ENCODE measurements at places on chromosomes 13 and 19.

DNA sequence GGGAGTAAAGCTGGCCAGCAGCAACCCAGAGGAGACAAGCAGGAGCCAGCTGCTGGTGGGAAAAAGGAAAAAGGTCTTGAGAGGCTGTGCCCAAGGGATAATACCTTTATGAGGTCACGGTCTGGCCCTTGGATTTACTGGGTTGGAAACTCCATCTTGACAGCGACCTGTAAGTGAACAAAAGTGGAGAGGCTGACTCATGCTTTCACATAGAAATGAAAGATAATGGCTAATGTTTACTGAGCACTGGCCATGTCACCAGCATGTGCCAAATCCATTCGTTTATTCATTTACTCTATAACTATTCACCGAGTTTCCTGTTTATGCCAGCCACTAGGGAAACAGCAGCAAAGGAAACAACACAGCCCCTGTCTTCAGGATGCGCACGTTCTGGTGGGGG lies 4.7 kb downstream of the VRK3 start:
- no peak for DNase-seq

DNA sequence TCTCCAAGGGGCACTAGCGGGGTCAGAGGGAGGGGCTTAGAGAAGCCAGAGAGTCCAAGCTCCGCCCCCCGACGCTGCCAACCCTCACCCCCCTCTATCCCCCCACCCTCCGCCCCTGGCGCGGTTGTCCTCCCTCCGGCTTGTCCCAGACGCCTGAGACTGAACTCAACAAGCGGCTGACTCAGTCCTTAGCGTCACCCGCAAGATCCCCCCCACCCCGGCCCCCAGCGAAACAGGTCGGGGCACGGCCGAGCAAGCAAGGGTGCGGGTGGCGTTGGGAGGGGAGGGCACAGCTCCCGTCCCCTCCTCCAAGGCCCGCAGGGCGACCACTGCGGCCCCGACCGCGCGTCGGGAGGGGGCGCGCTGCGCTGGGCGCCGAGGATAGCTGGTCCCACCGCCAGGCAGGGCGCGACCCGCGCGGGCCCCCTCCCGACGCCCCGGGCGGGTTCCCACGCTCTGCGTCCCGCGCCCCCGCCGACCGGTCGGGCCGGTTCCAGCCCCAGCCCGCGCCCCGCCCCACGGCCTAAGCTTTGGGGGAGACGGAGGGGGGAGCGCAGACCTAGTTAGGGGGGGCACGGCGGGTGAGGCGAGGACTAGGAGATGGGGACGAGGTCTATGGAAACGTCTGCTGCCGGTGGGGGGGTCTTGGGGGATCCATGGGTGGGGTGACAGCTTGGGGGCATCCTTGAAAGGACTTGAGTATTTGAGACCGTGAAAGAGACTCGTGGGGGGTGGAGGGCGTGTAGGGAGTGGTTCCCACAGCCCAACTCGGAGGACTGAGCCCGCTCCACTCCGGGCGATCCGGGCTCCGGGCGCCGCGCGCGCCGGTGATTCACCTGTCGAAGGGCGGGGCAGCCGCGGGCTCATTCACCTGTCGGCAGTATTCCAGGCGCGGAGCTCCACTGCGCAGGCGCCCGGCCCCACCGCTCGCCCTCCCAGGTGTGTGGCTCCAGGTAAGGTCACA lies 5.1 kb downstream of the NOTCH3 start:
- no peak for DNase-seq

GRCh38 chr13:59447846-59448620 lies 715.7 kb downstream of the DIAPH3 start:
- no peak for DNase-seq

GRCh38 chr19:8321986-8322637 lies 816 bp downstream of the RPS28 start:
- no peak for DNase-seq

DNA sequence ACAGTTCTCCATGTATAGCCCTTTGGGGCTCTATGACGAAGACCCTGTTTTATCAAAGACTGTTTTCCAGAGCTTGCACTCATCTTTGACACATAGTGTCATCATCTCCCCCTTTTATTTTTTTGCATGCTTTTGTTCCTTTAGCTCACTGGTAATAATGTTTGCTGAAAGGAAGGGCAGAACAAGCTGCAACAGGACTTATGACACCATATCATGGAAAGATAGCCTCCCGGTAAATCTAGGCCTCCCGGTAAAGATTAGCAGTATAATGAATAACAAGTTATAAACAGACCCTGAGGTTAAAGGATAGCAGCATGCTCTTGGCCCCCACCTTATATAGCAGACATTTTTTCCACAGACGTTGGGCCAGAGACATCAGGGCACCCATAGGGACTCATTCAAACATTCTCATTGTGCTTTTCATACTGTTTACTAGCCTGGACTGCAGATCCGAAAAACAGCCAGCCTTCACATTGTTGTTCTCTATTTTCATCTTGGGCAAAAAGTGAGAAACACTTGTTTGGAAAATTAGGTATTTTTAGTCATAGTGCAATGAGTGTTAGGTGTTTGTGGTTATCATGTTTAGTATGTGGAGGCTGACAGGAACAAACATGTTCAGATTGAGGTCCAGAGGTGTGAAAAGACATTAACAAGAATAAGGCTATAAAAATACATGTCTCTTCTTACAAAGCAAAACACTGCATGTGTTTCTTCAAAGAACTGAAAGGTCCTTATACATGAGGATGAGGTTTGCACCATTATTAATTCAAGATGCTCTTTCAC lies 136.9 kb upstream of the SPRY2 start:
- no peak for DNase-seq

GRCh38 chr19:47435196-47435595 lies 15.9 kb upstream of the MEIS3 start:
- DNase-seq, result no peak

DNA sequence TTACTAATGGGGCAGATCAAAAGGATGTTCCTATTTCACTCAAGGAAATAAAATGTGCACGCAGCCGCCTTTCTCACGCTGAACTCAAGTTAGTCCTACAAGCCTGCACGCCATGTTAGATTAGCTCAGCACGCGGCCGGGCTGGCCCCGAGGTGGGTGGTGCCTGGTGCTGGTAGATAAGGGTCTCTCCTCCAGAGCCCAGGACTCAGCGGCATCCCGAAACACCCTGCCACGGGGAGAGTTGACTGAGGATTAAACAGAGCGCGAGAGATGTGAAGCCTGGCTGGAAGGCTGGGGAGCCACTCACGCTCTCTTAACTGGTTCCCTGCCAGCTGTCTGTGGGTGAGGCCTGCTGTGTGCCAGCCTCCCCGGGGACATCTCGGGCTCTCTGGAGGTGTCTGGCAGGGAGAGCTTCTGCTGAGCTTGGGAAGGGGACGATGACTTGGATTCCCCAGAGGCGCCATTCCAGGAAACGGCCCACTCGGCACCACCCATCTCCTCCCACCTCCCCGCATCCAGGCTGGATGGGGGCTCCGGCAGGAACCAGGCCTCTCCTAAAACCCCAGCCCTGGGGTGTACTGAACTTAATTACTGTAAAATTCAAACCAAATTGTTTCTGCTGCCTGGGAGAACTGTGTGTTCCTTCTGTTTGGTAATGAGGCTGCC lies 122.2 kb downstream of the KDM4B start:
- DNase-seq, result no peak

DNA sequence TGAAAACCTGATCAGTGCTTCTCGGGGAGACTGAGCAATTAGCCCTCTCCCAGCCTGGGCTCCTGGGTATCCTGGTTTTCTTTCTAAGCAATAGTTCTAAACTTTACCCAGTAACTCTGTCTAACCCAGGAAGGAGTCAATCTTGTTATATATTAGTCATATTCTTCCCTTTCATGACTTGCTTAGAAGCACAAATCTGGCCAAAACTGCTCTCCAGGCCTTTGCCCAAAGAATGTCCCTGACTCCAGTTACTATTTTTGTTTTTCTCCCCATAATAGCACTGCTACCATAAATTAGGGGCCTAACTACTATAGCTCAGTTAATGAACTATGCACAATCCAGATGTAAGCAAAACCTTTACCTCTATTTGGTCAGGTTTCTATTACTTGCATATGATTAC lies 355.8 kb upstream of the HTR2A start:
- no peak for DNase-seq
